Fibroblast of skin of right quadriceps (primary cell): ENCODE measurements at places on chromosomes 12 and 14.

GRCh38 chr12:64450711-64451486, 1.0 kb upstream of the TBK1 start:
- peak; percentile 29 for DNase-seq

DNA sequence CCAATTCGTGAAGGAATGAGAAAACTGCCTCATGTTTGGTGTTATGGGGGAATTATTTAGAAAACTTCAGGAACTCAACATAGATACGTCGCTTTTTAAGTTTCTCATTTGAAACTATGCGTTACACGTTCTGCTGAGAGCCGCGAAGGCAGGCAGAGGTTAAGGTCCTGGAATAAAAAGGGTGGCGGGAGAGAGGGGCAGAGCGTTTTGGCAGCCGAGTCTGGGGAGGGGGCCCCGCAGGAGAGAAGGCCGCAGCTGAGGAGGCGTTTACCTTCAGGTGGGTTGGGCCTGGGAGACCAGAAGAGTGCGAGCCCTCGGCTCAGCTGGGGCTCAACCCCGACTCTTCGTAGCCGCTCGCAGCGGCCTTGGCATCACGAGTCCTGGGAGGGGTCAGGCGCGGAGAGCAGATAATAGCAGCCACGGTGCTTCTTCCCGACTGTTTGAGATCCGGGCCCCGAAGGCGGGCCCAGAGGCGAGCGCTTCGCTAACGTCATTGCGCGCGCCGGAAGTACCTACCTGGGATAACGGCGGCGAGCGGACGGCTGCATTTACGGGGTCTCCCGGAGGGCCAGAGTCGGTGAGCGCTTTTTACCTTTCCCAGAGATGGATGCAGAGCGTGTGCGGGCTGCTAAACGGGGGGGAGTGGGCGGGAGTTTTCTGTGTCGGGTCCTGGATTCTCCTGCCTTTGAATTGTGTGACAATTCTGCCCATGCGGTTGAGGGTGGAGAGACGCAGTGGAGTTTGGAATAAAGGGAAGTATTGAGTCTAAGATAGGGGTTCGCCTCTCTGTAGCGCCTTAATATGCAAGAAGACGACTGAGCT, at the start of the genes PPHLN1 and ZCRB1:
PPHLN1 (plus strand) TSS at position 515 of the 822 bp plus-strand sequence. CDS start 9,736 bp downstream, outside the sequence.
ZCRB1 (minus strand) TSS at position 442 of the 822 bp plus-strand sequence. CDS start 1,992 bp downstream, outside the sequence.
- peak; percentile 72 for DNase-seq

- no peak for DNase-seq
Observed at GRCh38 chr12:124515981-124516380, 51.4 kb downstream of the NCOR2 start.

GRCh38 chr12:12996209-12996608, 3.9 kb downstream of the HEBP1 start:
- no peak for DNase-seq

DNA sequence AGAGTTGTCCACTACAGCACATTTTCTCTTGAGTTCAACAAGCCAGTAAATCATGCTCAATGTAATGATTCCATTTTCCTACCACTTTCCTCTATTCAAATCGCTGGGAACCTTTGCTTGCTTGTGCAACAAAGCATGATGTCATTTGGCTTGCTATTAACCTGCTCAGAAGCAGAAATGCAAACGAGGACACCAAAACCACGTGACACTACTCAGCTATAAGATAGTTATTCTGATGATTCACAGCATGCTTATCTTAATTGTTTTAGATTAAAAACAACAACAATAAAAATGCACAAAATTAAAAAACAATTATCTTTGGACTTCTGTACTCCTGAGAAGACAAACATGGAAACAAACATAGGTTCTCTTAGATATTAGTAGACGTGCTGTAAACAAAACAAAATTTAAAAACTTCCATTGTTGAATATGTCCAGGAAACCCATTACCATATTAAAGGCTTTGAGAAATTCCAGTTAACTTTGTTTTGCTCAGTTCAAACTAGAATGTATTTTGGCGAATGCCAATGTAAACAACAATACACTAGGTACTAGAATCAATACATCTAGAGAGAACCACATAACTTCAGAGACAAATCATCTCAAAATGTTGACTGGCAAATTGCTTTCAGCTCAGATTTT, 77.5 kb upstream of the KRAS start:
- peak; percentile 49 for DNase-seq

DNA sequence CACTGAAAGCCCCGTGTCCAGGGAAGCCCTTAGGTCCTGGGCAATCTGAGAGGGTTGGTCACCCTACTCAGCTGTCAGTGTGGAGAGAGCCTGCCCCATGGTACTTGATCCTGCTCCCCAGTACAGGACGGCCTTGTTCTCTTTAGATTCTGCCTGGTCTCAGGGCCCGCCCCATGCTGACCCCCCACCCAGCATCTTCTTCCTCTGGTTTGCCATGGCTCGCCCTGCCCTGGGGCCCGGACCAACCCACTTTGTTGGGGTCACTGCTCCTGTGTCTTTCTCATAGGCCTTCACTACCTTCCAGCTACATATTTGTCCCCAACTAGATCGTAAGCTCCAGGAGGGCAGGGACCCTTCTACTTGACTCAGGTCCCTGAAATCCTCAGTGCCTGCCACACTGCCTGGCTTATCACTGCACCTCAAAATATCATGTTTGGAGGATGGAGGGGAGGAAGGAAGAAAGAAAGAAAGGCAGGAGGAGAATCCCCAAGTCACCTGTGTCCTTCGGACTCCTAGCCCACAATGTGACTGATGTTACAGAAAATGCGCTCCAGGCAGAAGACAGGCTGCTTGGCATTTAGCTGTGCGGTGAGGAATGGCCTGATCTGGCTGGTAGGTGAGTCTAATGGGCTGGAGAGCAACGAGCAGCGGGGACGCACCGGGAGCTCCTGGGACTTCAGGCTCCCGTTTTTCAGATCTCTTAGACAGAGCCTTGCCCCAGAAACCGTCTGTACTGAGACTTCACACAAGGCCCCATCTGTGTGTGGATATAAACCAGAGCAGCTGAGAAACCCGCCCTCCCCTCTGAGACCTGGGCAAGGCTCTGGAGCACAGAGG, 66.1 kb downstream of the C14orf132 start:
- DNase-seq = no peak
